Heart left ventricle (tissue), 16 donors: ENCODE measurements at places on chromosomes 1 and 21.
A peak's percentile ranks its signal among the peaks of the same experiment; 100 is the strongest.

- DNase-seq, result no peak
These were observed 37.3 kb upstream of the LPAR3 start for GRCh38 chr1:84930329-84930728.

DNA sequence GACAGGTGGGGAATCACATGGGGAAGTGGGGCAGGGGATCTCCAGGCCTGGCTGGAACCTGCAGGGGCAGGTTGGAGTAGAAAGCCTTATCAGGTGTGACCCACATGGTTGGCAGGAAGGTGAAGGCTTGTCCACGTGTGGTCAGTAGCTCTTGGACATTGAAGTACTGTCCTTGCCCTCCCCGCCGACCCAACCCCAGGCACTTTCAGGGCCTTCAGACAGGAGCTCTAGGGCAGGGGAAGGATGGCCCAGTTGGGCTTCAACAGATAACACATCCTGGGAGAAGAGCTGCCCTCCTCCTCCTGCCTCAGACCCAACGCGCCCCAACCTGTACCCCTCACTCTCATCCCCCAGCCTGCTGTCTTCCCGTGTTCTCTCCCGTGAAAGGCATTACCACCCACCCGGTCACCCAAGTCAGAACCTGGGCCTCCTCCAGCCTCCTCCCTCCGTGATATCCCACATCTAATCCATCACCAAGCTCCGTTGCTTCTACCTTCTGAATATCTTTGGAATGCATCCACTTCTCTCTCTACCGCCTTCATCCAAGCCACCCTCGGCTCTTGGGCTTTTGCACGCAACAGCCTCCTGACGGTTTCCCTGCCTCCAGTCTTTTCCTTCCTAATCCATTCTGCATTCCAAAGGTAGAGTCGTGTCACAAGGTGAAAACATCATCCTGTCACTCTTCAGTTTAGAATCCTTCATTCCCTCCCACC lies 15.9 kb downstream of the PTPRF start:
- no peak for DNase-seq

- peak; percentile 18 for DNase-seq
These were observed 53.0 kb downstream of the SLC37A1 start for GRCh38 chr21:42566524-42567213.

GRCh38 chr21:31011412-31011811 lies 26.9 kb downstream of the KRTAP19-8 start:
- DNase-seq, result no peak

GRCh38 chr1:208581667-208582066 lies 337.5 kb upstream of the PLXNA2 start:
- DNase-seq, result no peak

DNA sequence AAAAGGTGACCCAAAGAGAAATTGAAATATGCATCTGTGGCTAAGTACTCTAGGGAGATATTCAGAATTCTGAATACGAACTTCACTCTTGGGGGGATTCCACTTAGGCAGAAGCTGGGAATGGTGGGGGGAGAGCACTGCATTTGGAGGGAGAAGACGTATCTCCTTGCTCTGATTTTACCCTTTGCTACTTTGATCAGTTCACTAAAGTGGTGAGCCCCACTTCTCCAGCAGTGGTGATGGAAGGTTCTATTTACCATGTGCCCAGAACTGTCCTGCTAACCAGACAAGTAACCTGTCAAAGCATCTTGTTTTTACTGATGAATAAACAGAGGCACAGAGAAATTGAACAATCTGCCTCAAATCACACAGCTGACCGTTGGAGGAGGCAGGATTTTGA lies 483.4 kb downstream of the SIPA1L2 start:
- no peak for DNase-seq
